ENCODE measurements at places on chromosomes 3 and 15.

GRCh38 chr3:112472691-112473090 lies 26.6 kb downstream of the BTLA start:
- no peak for DNase-seq

DNA sequence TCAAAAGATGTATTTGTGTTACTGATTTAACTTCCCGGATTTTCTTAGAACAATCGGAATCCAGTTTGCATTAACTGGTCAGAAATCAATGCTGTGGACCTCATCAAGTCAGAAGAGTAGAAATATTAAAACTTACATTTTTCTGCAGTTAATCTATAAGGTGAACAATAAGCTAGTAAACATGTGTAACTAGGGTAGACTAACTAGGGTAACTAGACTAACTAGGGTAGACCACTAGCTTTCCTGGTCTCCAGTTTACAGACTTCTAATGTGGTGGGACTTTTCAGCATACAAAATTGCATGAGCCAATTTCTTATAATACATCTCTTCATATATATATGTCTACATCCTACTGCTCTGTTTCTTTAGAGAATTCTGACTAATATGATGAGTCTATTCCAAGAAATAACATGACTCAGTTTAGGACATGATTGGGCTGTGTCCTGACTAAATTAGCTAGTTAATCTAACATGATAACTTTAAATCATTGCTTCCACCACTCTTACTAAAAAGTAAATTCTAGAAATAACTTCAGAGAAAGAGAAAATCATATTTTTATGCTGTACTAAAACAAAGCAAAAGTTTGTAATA lies 5.3 kb downstream of the PLSCR2 start:
- DNase-seq, result no peak

GRCh38 chr3:48478626-48479555 lies 25.1 kb downstream of the SHISA5 start:
- DNase-seq, result no peak

- DNase-seq, result no peak
These were observed 6.1 kb downstream of the GLYCTK start for GRCh38 chr3:52293491-52294319.

- DNase-seq, result no peak
These were observed 24.9 kb upstream of the GATM start for GRCh38 chr15:45402955-45403877.

DNA sequence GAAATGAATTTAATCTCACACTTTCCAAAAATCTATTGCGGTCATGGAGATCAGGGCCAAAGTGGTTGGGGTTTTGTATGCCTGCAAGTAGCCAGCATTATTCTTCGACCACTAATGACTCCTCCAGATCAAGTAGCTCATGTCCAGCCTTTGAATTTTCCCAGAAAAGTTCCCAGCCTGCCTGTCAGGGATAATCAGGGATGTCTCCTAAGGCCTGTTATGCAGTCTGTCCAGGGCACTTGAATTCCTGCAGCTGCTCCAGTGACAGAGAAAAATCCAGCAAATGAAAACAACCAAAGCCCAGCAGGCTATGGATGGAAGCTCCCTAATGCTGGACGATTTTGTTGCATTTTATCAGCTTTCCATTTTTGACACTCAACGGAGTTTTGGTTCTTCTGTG lies 215.4 kb downstream of the ADAMTSL3 start:
- DNase-seq, result no peak

- DNase-seq, result no peak
These were observed 19.2 kb upstream of the UBE2Q2 start for GRCh38 chr15:75823860-75824613.

GRCh38 chr3:14478956-14479550 lies 61.1 kb downstream of the GRIP2 start:
- no peak for DNase-seq

GRCh38 chr3:21682206-21682605 lies 68.8 kb downstream of the ZNF385D start:
- no peak for DNase-seq

GRCh38 chr3:153246806-153247205 lies 84.8 kb downstream of the RAP2B start:
- no peak for DNase-seq
